Forelimb muscle (tissue), 1 donor: ENCODE measurements at places on chromosomes 3 and 15. TPM values are rescaled to one million over a fixed set of nuclear protein-coding genes. Genes with fewer than 3 reads are reported as not detected.

DNA sequence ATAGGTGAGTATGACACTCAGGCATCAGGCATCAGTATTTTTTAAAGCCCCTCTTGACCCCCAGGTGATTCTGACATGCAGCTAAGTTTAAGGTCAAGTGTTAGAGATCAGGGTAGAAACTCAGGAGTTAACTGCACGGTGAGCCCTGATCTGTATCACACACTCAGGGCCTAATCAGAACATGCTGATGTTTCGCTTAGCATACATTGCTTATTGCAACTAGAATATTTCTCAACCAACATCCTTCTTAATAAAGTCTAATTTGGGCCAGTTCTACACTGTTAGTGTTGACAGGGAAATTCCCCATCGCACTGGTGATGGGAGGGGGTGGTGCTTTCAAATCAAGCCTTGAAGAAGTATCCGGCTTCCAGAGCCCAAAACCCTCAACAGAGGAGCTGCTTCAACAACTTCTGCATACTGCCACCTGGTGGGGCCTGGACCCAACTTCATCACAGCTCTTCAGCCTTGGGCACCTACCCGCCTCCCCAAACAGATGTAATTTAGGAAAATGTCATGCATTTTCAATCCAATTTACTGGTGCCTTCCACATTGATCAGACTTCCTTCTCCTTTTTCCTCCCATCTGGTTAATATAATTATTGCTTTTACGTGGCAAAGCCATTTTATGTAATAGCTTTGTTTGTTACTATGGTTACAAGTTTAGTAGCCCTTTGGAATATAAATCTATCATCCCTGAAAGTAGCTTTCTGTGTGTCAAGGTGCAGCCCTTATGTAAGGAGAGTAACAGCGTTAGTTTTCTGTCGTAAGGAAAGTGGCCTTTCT is 312.2 kb downstream of the RORA start:
- peak; percentile 71 for DNase-seq

DNA sequence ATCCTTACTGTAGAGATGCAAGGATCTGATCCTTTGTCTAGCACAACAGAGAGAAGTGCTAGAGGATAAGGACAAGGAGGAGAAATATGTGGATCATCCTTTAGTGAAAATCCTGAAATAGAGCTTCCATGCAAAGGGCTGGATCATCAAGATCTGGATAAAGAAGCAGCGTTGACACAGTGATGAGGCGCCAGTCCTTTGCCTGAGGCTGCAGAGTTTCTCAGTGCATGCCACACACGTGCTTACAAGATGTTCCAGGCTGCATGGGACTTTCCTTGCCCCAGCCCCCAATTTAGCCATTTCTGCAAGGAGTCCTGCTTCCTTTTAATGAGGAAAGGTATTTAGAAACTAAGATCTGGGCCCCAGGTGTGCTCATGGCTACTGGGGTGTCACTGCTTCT is 7.2 kb upstream of the ABTB1 start:
- no peak for DNase-seq

DNA sequence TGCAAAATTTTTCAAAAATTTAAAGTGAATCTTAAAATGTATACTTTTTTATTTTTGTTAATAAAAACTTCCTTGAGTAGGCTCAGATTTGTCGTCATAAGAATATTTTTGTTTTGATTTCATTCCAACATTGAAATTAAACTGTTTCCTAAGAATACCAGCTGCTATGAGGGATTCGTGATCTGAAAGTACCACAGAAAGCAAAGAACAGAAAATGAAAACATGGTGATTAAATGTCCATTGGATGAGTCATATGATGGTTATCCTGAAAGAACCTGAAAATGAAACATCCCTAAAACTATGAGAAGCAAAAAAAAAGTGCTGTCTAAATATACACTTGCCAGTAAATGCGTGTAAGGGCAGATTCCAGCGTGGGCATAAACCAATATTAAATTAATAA is 143.8 kb downstream of the GMNC start:
- no peak for DNase-seq

Gene CPNE4
- polyA plus RNA-seq: 0.23 TPM
